ENCODE measurements at places on chromosomes 16 and 17. TPM values are rescaled to one million over a fixed set of nuclear protein-coding genes. Genes with fewer than 3 reads are reported as not detected.
A peak's percentile ranks its signal among the peaks of the same experiment; 100 is the strongest.

CSH1 gene
- total RNA-seq = not detected

- no peak for DNase-seq
Measured at GRCh38 chr16:4904108-4904941, 32.6 kb downstream of the PPL start.

DNA sequence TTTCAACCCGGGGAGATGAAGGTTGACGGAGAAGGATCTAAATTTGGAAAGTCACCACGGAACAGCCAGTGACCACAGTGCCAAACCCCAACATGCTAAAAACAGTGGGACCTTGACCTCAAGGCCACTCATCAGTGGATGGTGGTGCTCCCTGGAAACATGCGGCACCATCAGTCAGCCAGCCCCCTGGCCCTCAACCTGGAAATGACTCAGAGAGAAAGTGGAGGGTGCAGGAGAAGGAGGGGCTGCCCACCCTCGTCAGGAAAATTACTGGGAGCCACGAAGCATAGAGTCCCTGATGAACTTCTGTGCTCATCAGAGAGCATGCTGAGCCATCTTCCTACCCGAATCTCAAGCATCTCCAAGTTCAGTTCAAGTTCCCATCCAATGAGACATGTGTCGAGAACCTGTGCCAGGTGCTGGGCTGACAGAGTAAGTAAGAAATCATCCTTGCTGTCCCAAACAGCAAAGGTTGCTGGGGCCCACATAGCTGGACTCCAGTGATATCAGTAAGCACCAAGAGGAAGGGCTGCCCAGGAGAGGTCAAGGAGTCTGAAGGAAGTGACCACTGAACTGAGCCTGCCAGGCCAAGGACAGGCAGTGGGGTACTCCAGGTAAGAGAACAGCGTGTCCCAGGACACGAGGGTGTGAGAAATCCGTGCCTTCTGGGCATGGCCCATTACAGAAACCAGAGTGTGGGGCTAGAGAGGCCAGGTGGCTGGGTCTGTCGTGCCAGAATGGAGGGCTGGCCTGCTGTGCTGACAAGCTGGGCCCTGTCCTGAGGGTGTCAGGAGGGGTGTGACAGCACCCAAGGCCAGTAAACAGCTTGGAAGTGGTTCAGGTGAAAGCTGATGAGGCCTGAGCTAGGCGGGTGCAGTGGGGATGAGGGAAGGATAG is 5.2 kb downstream of the PECAM1 start:
- DNase-seq = peak; percentile 61

TOX3 gene
- not detected for total RNA-seq

NT5M gene
- total RNA-seq = 9.7 TPM

DNA sequence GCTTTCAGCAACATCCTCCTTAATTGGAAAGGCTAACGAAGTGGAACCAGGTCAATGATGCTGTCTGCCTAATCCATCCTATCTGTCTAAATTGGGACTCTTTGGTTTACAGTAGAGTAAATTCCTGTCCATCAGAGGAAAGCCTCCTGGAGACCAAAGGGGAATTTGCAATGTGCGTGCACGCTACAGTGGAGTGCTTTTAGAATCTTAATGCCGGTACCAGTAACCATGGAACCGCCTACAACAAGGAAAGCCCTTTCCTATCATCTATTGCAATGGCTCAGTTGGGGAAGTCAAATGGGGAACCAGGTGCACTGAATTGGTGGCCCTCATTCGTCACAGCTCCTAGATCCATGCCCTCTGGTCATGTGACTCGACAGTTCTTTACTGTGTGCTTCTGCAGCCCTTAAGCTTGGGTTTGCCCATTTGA is 110.1 kb downstream of the XYLT1 start:
- DNase-seq = no peak

- no peak for DNase-seq
Measured at GRCh38 chr17:14307560-14308024, 6.7 kb downstream of the HS3ST3B1 start.

GRCh38 chr16:84528322-84528721 is 23.9 kb upstream of the MEAK7 start:
- no peak for DNase-seq

DNA sequence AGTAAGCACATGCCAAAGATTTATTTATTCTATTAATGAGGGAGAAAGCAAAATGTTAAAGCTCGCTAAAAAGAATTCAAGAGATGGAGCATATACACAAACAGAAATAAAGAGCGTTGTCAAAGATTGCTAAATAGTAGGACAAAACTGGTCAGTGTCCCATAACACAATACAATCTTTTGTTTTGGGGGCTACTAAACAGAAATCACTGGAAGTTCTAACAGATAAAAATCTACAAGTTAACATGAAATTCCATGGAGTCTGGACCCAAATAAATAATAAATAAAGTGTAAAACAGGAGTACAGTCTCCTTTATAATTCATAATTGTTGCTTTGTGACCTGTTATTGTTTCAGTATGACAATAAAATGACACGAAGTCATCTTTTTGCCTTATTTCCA is 115.2 kb upstream of the CNTNAP4 start:
- DNase-seq = no peak

- peak; percentile 63 for DNase-seq
Measured at GRCh38 chr16:79261481-79261940, 339.0 kb downstream of the MAF start.

ASIC2 gene
- total RNA-seq = not detected

GRCh38 chr16:1791256-1791942 is 2.1 kb downstream of the IGFALS start:
- DNase-seq = no peak

- DNase-seq = no peak
Measured at GRCh38 chr17:2262135-2262587, 41.4 kb downstream of the SMG6 start.

DNA sequence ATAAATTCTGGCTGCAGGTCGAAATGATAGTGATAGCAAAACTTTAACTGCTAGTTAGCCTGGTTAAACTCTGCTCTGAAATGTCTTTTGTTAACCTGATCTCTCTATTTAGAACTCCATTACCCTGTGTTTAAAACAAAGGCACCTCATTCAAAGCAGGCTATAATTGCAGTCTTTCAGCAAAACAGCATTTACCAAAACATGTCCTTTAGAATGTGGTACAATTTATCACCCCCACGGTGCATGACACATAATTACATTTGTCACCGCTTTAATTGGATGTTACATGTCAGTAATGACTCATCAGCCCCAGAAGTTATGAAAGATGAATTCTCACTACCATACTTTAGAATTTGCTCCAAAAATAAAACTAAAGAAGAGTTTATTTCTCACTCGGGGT is 295.4 kb downstream of the TOX3 start:
- DNase-seq = no peak

GRCh38 chr17:33940769-33941370 is 314.2 kb upstream of the CCL2 start:
- no peak for DNase-seq

- no peak for DNase-seq
Measured at GRCh38 chr16:22198547-22199293, 7.4 kb upstream of the EEF2K start.

- no peak for DNase-seq
Measured at GRCh38 chr17:80804466-80804865, 187.2 kb upstream of the CHMP6 start.

- no peak for DNase-seq
Measured at GRCh38 chr17:14318918-14319205, 18.0 kb downstream of the HS3ST3B1 start.

DNA sequence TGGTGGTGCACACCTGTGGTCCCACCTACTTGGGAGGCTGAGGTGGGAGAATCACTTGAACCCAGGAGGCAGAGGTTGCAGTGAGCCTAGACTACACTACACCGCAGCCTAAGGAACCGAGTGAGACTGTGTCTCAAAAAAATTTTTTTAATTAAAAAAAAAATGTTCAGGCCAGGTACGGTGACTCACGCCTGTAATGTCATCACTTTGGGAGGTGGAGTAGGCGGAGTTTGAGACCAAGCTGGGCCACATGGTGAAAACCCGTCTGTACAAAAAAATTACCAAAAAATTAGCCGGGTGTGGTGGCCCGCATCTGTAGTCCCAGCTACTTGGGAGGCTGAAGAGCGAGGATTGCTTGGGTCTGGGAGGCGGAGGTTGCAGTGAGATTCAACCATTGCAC is 3.6 kb upstream of the FAM222B start:
- no peak for DNase-seq

DNA sequence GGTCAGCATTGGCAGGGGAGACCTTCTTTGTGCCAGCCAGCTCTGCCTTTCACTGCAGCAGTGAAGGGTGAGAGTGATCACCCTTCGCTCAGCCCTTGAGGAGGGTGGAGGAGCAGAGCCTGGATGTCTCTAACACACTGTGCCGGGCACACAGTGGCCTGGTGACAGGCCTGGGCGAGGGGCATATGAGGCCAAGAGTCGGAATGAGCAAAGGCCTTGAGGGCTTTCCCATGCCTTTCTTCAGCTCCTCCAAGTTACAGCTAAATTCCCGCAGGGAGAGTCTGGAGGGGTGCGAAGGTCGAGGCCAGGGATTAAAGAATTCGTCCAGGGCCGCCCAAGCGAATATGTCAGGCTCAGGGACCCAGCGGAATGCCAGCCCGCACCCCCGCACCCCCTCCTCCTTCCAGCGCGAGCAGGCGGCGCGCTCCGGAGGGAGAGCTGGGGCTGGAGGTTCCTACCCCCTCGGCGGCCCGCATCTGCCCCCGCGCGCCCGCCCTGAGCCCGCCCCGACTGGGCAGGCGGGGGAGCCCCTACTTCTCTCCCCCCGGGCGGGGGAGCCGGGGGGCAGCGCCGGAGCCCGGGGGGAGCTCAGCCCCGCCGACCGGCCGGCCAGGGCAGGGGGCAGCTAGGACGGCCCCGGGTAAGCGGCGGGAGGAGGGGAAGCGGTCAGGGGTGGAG is at the start of gene RASL10B:
Gene RASL10B, plus strand, starts transcription at position 401 of the 678 bp plus-strand sequence. CDS start 3,546 bp downstream, outside the sequence.
- DNase-seq = no peak

CD300E gene
- total RNA-seq = not detected

- no peak for DNase-seq
Measured at GRCh38 chr17:14389681-14390080, 88.8 kb downstream of the HS3ST3B1 start.

KRTAP4-3 gene
- not detected for total RNA-seq

DNA sequence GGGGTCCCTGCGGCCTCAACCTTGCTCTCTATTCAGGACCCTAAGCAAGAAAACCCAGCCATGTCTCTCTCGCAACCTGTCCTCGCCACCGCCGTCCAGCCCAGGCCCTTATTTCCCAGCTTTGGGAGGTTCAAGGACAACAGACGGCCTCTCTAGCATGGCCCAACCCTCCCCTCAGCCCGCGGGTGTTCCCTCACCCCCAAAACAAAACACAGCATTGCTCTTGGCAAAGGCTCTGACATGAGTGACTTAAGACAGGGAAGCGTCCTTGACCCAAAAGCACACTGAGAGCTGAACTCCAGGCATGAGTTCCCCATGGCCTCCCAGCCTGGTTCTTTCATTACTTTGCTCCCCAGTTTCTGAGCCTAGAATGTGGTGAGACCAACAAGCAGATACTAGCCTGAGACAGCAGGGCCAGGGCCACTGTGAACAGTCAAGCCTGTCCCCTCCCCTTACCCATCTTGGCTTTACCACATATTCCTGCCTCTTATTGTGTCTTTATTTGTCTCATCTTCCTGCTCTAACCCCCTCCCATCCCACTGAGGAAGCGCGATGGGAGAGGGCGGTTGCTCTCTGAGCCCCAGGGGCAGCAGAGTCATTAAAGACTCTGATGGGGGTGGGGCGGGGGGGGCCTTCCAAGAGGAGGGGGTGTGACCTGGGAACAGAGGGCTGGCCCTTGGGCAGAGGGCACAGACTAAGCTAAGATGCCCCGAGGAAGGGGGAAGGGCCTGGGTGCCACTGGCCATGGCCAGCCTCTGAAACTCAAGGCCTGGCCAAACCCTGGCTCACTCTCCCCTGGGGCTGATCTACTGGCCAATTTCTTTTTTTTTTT is 11.8 kb downstream of the SREBF1 start:
- DNase-seq = no peak
